A172 (cell line): ENCODE measurements at places on chromosomes 13 and 19. TPM values are rescaled to one million over a fixed set of nuclear protein-coding genes. Genes with fewer than 3 reads are reported as not detected.
A peak's percentile ranks its signal among the peaks of the same experiment; 100 is the strongest.

GRCh38 chr19:31377736-31378135 lies 28.5 kb upstream of the TSHZ3 start:
- peak; percentile 13 for DNase-seq

DNA sequence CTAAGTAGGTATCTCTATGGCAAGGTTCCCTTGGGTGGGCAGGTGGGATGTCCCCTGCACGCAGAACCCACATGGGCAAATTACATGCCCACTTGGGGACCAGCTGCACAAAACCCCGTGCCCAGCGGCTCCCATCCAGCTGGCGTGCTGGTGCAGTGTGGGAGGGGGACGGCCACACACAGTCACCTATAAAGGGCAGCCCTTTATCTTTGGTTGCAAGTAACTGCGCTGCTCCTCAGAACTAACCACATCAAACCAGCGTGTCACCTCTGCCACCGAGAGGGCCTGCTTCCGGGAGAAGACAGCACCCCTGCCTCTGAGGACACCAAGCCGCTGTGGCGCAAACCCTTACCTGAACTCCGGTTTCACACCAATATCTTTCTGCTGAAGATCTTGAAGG lies 32.2 kb downstream of the ANKRD27 start:
- no peak for DNase-seq

GRCh38 chr19:35140962-35141836 lies 1.9 kb upstream of the FXYD7 start:
- DNase-seq, result peak; percentile 90

DNA sequence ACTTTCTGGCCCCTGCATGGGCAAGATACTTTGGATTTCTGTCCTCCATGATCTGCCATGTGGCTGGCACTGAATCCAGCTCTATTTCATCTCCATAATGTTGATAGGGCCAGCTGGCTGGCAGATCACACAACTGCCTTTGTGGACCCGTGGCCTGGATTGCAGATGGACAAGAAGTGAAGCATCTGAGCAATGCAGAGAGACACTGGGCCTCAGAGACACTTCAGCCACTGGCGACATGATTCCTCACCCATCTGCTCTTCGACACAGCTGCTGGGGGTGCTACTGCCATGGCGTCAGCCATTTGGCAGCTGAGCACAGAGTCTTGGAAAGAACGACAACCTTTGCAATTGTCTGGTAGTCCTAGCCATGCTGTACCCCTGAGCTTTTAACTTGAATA lies 79.5 kb upstream of the MYO16 start:
- DNase-seq, result no peak

- no peak for DNase-seq
Observed at GRCh38 chr13:40611004-40611403, 55.4 kb downstream of the FOXO1 start.

SIGLEC12 gene
- total RNA-seq, result not detected in 2 replicates

SYT5 gene
- total RNA-seq, result 0.09 and 1.8 TPM in 2 replicates

DNA sequence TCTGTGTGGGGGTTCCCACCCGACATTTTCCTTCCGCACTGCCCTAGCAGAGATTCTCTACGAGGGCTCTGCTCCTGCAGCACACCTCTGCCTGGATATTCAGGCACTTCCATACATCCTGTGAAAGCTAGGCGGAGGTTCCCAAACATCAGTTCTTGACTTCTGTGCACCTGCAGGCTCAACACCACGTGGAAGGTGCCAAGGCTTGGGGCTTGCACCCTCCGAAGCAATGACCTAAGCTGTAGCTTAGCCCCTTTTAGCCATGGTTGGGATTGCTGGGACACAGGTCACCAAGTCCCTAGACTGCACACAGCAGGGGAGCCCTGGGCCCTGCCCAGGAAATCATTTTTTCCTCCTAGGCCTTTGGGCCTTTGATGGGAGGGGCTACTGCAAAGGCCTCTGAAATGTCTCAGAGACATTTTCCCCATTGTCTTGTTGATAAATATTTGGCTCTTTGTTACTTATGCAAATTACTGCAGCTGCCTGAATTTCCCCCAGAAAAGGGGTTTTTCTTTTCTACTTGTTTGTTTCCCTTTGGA lies 1004.8 kb downstream of the OLFM4 start:
- no peak for DNase-seq

KANK2 gene
- total RNA-seq, result 135 and 144 TPM in 2 replicates

DNA sequence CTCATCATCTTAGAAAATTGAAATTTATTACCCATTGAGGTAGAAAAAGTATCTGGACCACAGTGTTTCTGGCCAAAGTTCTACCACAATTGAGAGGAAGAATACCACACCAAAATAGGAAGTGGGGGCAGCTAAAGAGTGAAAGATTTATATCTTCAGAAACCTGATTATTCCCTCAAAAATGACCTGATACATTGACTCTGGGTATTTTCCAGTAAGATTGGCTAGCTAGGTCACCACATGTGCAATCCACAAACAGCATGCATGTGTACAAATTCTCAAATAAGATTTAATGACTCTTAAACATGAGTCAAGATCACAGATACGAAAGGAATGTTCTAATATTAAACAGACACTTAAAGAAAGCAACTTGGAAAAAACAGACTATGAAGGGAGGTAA lies 1516.2 kb upstream of the PCDH20 start:
- DNase-seq, result peak; percentile 16

PSG7 gene
- total RNA-seq, result 0.07 TPM in 1 of 2 replicates, not detected in the other
